ENCODE measurements at places on chromosomes 16 and 17.

DNA sequence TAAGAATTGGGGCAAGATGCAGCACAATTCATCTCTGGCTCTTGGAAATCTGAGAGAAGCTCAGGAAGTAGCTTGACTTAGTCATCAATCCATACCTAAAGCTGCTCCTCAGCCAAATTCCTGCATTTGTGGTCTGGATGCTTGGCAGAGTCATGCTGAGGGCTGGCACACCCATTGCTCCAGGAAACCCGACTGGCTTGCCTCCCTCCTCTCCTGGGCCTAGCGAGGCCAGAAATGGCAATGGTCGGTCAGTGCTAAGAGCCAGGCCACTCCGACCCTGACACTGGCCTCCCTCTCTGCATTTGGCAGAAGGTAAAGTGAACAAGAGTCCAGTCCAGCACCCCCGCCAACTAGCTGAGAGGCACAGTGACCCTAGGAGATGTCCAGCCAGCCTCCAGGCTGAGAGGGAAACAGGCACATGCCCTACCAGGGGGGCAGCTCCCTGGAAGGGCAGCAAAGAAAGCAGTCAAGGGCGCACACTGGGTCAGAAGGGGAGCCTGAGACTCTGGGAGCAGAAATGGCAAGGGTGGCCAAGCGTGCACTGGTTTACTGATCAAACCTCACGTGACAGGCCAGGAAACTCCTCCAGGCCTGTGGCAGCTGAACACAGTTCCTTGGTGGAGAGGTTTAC lies 10.0 kb downstream of the POLDIP2 start:
- DNase-seq: no peak

- no peak for DNase-seq
These were observed 44.9 kb upstream of the ETV4 start for GRCh38 chr17:43591001-43591400.

- peak; percentile 6 for DNase-seq
These were observed 114.5 kb upstream of the CHMP6 start for GRCh38 chr17:80876950-80877728.

GRCh38 chr16:78504401-78504851 lies 405.0 kb downstream of the WWOX start:
- DNase-seq: no peak

GRCh38 chr16:29663807-29664090 lies 702 bp downstream of the SPN start:
- no peak for DNase-seq

GRCh38 chr16:79186196-79186595 lies 414.3 kb downstream of the MAF start:
- DNase-seq: no peak

DNA sequence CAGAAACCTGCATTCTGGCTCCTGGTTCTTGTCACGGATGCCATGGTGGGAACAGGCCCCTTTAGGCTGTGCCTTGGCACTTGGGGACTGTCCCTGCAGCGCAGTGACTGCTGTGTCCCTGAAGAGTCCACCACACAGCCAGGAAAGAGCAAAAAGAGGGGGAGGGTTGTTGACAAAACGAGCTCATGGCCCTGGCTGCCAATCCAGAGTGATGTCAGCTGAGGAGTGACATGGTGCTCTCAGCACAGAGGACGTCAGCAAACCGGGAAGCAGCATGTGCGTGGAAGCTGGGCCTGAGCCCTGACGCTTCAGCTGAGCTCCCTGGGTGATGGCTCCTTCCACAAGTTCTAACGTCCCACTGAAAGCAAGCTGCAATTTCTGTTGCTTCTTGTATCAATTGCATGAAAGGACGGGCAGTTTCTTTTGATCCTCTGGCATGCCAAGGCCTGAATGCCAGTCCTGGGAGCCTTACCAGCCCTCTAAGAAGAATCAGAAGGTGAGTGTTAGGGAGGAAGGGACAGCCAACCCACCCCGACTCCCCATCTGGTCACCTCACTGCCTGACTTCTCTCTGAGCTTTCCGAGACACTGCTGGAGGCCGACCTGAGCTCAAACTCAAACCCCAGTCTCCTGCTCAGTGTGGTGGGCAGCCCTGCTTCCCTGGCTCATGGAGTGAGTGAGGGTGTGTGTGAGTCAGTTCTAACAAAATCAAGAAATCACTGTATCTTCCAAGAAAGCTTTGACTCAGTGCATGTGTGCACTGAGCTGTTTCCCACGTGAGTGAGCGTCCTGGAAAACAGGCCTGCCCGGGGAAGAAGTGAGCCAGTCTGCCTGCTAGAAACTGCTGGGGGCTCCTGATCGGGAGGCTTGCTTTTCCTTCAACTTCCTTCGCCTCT lies 14.7 kb upstream of the WNT3 start:
- no peak for DNase-seq

DNA sequence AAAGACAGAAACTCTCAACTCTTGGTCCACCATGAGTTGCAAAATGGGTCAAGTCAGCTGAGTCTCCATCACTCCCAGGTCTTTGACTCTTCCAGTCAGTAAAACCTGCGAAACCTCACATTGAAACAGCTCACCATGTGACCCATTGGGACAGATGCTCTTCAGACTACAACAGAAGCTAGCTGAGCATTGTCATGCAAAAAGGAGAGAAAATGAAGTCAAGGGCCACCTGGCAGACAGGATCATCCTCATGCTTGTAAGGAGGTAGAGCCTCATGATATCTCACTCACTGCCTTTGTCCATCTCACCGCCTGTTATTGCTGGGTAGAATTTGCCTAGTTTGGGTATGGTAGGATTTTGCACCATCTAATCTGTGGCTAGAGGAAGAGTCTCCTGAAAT lies 50.2 kb downstream of the MAF start:
- DNase-seq: no peak

DNA sequence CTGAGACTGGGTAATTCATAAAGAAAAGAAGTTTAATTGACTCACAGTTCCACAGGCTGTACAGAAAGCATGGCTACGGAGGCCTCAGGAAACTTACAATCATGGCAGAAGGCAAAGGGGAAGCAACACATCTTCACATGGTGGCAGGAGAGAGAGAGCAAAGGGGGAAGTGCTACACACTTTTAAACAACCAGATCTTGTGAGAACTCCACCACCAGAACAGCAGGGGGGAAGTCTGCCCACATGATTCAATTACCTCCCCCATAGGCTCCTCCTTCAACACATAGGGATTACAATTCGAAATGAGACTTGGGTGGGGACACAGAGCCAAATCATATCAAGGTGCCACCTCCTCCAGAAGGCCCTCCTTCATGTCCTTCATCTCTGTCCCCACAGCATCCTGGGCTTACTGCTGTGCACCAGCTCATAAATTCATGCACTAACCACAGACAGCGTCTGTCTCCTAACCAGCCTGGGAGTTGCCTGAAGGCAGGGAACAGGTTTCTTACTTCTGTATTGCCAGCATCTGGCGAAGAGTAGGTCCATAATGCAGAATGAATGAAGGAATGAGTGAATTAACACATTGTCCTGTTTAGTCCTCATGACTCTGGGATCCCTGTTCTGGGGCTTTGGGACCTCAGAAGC lies 74.4 kb downstream of the WSB1 start:
- DNase-seq: no peak

- peak; percentile 53 for DNase-seq
These were observed at the start of gene NECAB2 for GRCh38 chr16:83967838-83968305. NECAB2 (plus strand) TSS chr16:83968244; CDS start chr16:83968649, 405 bp downstream.
